ENCODE measurements at places on chromosomes 11 and 22.

GRCh38 chr22:34122042-34122441 is 201.8 kb upstream of the LARGE1 start:
- no peak for DNase-seq

DNA sequence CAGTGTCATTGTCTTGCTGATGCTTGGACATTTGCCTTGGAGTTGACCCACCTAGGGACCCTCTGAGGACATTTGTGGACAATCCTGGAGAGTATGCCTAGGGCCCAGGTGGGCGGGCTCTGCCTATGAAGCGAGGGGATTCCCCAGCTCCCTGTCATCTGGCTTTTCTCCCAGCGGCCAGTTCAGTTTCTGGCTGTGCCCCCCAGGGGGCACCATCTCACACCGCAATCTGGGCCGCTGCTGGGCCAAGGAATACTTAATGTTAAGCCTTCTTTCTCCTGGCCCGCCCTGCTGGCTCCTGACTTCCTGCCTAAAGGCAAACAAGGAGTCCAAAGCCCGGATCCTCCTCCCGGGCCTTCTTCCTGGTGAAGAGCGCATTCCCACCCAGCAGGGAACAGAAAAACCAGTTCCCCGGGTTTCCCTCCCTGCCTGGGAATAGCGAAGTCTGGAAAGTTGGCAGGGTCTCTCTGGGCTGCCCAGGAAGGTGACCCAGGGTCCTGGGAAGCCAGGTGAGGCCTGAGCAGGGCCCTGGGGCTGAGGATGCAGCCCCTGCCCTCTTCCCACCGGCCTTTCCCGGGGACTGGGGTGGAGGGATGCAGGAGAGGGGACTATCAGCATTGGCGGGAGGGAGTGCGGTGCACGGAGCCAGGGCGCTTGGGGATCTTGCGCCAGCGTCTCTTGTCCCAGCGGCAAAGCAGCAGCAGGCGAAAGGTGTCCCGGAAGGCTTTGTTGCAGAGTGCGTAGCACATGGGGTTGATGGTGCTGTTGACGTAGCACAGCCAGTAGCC is 11.9 kb downstream of the CHRM1 start:
- DNase-seq = no peak

- DNase-seq = peak; percentile 37
These were observed 104.3 kb downstream of the TRAF6 start for GRCh38 chr11:36405585-36406367.

GRCh38 chr11:93100211-93100610 is 97.6 kb downstream of the SLC36A4 start:
- DNase-seq = no peak

DNA sequence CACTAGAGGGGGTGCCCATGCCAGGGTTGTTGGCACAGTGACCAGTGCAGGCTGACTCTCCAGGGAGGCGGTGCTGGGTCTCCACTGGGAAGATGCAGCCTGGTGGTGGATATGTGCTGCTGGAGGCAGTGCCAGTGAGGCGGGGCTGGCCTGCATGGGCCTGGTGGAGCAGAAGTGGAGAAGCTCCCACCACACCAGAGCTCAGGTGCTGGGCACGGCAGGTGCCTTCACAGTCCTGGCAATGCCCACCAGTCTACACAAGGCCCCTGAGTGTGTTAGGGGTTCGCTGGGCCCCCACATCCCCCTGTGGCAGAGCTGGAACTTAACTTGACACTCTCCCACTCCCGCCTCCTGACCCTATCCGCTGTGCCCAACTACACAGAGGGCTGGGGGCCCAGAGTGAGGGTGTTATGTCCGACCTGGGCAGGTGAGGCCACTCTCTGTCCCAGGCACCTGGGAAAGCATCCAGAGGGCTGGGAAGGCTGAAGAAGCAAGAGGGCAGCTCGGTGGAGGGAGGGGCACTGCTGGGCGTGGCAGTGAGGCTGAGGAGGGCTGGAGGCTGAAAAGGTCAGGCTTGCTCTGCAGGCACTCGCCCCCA is 102.4 kb upstream of the B3GAT1 start:
- DNase-seq = no peak

GRCh38 chr11:36748836-36749235 is 150.8 kb upstream of the RAG2 start:
- DNase-seq = no peak

- DNase-seq = no peak
These were observed 3.6 kb downstream of the LDLRAD3 start for GRCh38 chr11:35947437-35947836.

DNA sequence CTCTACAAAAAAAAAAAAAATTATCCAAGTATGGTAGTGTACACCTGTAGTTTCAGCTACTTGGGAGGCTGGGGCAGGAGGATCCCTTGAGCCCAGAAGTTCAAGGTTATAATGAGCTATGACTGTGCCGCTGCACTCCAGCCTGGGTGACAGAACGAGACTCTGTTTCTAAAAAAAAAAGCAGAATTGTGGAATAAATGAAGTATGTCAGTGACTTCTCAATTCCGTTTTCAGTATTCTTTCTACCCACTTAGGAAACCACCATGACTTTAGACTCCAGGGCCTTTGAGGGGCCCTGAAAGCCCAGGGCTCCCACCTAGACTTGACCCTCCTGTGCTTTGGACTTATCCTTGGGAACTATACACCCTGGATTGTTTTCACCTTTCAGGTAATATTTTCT is 6.5 kb upstream of the NUP160 start:
- DNase-seq = no peak

DNA sequence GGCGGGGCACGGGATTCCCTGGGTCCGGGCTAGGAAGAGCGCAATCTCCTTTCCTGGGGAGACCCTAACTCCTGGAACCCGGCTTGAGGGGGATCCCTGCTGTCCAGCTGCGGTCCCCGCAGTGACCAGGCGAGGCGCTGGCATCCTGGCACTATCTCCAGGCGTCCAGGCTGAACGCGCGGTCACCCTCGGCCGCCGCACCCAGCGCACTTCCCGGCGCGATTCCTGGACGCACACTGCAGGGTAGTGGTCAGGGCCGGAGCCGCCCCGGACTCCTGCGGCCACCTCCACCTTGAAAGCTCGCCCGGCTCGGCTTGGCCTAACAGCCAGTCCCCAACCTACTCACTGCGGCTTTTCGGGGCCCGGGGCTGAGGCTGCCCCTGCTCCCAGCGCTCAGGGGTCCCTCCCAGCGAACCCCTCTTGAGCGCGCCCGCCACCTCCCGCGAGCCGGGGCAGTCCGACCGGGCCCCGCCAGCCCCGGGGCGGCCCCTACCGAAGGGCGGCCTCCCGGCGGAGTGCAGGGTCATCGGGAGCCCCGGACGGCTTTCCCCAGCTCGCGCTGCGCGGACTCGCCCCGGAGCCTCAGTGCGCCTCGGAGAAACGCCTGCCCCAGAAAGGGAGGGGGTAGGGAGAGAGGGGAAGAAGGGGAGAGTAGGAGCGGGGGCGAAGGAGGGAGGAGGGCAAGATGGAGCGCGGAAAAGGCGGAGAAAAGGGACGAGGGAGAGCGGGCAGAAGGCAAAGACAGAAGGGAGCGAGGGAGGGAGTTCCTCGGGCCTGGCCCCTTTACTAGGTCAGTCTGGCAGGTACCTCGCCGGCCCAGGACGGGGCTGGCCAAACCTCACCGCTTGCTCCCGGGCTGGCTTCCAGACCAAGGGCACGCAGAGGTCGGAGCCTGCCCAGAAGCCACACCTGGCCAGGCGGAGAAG is 1.0 kb downstream of the POU2AF3 start:
- DNase-seq = no peak

DNA sequence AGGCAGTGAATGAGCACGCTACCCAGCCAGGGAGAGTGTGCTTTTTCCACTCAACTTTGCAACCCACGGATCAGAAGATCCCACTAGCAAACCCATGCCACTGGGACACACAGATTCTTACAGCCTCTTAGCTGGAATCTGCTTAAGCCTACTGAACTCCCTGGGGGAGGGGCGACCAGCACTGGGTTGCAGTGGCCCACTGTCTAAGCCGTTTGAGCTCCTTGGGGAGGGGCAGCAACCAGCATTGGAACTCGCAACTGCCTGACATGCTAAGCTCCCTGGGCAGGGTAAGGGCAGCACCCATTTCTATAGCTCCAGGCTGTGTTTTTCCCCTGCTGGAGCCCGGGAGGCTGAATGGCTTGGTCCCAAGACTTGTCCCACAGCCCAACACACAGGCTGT is 99.6 kb downstream of the FAM168A start:
- no peak for DNase-seq

- no peak for DNase-seq
These were observed 16.1 kb downstream of the PKNOX2 start for GRCh38 chr11:125180413-125181305.

GRCh38 chr11:74773476-74773875 is 24.8 kb downstream of the RNF169 start:
- DNase-seq = no peak

- DNase-seq = no peak
These were observed 122.6 kb upstream of the SORL1-AS1 start for GRCh38 chr11:121575250-121575962.

- no peak for DNase-seq
These were observed at the start of gene GAL3ST1 for GRCh38 chr22:30574095-30574981. GAL3ST1 (minus strand) TSS chr22:30574665; CDS start chr22:30557392, 17,273 bp downstream.

DNA sequence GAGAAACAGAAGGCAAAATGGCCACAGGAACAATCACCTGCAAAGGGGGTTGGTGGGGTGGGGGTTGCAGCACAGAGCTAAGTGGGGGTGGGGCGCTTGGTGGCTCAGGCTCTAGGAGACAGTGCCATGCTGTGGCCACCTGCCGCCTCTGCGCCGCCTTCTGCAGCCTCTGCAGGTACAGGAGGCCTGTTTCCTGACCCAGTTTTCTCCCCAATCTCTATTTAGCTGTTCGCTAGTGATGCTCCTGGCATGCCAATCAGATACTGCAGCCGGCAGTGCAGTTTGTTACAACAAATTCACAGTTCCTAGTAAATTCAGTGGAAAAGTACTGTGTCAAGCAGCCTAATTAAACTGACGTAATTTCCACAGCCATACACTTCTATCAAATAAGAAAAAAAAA is 106.4 kb downstream of the SERGEF start:
- no peak for DNase-seq

- no peak for DNase-seq
These were observed 310.2 kb upstream of the ZC3H12C start for GRCh38 chr11:109783014-109783413.

DNA sequence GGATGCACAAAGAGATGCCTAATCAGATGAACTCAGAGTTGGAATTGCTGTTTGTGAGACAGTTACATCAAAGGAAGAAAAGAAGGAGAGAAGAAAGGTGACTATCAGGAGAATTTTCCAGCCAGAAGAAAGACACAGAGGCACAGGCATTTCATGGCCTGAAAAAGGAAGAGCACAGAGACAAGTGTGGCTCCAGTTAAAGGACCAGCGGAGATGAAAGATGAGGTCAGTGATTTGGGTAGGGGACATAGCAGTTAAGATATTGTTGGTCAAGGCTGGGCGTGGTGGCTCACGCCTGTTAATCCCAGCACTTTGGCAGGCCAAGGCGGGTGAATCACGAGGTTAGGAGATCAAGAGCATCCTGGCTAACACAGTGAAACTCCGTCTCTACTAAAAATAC is 3.4 kb upstream of the ZNF280A start:
- no peak for DNase-seq

Measured in activated CD8-positive, alpha-beta memory T cell treated with anti-CD3 and anti-CD28 coated beads for 24 hours (primary cell).